Stimulated activated CD4-positive, alpha-beta T cell treated with anti-CD3 and anti-CD28 coated beads, TNF-alpha, amount 100 ng/mL, for 48 hours (primary cell): ENCODE measurements at places on chromosomes 6 and 20.

- DNase-seq, result no peak
These were observed 1170.0 kb upstream of the CITED2 start for GRCh38 chr6:140544431-140544830.

- no peak for DNase-seq
These were observed 170.4 kb downstream of the HTR1B start for GRCh38 chr6:77292564-77293546.

DNA sequence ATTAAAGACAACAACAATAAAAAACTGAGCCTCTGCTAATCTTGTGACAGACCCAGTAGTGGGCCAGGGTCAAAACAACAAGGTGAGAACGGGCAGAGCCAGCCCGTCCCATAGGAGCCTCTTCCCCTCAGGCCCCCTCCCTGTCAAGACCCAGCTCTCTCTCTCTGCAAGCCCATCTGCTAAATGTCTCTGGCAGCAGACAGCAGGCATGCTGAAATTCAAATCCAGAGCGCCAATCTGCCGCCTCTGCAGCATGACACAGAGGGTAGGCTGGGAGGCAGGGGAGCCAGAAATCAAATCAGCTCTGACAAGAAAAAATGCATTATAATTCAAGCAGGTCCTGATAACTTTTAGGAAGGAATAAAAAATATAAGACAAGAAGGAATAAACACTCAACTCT, 26.3 kb downstream of the METTL24 start:
- DNase-seq, result no peak

DNA sequence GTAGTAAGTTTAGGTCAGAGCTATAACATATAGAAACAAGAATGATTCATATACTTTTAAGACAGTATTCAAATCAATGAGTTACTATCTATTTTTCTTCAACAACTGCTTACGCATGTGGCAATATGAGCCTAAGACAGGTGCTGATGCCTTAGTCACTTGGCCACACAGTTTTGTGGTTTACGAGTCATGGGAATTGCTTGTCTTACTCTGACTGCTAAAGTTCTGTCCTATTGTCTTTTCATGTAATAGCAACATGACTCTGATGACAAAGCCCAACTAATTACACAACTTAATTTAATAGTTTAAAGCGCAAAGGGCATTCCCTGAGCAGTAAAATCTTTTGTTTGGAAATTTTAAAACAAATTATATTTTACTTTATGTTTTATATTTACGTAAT, 159.3 kb upstream of the CENPW start:
- peak; percentile 3 for DNase-seq

DNA sequence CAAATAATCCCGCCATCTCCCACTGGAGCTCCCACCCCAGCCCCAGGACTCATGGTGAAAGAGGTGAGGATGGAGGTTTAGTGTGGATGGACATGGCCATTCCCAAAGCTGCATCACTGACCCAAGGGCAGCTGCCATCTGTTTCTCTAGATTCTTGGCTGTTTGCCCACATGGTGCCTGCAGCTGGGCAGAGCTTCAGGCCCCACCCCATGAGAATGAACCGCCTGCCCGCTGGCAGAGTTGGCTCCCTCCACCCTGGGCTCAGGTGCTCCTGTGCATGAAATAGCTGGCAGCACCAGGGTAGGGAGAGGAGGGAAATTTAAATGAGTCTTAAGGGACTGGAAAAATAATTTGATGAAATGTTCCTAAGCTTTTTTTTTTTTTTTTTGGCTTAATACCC, 17.4 kb downstream of the SCML4 start:
- DNase-seq, result no peak

DNA sequence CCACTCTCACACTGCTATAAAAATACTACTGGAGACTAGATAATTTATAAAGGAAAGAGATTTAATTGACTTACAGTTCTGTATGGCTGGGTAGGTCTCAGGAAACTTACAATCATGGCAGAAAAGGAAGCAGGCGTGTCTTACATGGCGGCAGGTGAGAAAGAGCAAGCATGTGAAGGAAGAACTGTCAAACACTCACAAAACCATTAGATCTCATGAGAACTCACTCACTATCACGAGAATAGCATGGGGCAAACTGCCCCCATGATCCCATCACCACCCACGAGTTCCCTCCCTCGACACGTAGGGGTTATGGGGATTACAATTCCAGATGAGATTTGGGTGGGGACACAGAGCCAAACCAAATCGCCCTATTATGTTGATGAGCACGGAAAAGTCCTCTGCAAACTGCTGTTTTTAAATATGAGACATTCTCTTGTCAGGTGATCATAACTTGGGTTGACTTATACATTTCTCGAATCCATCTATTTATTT, 133.5 kb downstream of the AIG1 start:
- DNase-seq, result no peak

DNA sequence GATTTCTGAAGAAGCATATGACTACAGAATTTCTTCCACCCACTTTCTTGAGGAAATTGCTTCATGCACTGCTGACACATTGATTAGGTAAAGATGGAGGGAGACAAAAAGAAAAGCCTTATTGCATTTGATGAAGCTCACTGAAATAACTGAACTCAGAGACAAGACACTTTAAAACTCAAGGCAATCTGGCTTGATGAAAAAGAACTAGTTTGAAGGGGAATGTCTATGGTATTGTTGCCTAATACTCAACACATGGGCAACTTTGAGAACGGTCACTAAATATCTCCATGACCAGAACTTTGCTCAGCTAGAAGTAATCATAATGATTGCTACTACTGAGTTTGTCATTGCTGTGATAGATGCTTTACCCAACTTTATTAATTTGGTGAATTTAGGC, 38.1 kb downstream of the HTR1B start:
- DNase-seq, result no peak

- DNase-seq, result no peak
These were observed 71.1 kb downstream of the SLC22A23 start for GRCh38 chr6:3385660-3386151.

DNA sequence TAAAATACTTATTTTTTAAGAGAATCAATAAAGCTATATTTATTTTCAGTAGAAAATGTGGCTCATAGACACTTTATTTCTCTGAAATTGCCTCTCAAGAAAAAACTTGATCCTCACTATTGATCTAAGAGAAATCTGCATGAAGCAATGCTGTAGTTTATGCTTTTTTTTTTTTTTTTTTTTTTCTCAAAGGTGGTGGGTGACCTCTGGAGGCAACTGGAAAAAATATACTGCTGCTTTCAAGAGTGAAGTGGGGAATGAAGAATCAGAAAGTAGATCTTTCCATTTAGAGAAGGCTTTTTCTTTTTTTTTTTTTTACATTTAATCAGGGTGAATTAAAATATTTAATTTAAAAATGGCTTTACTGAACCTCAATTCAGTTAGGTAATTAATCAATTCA, 169.3 kb downstream of the SLC16A10 start:
- no peak for DNase-seq

- DNase-seq, result no peak
These were observed 49.9 kb downstream of the PPP1R16B start for GRCh38 chr20:38855356-38855755.

DNA sequence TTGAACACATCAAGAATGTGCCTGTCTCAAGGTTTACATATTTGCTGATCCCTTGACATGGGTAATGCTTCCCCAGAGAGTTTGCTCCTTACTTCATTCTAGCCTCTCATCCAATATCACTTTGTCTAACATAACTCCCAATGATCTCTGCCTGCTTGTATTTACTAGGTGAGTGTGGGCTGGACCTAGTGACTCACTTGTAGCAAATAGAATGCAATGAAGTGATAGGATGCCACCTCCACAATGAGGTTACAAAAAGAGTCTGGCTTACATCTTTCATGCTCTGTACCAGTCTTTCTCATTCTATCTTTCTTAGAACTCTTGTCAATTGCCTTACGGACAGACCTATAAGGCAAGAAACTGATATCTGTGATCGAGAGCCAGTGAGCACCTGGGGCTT, 44.9 kb upstream of the TMEM200A start:
- no peak for DNase-seq

DNA sequence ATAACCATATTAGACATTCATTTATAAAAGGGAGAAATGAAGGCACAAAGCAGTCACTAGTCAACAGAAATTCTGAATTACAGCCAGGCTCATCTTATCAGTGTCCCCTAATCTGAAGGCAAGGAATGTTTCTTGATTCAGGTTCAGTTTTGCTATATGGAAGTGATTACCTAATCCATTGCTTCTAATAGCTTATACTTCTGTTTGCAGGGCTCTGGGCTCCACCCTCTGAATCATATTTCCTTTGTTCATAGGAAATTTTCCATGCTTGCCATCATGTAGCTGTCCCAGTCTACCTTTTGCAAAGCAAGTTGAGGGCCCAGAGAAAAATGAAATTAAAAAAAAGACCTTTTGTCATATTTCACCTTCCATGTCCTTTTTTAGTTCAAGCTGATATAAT, 96.0 kb downstream of the LCA5 start:
- no peak for DNase-seq

GRCh38 chr20:16018881-16019280, 554.4 kb downstream of the KIF16B start:
- no peak for DNase-seq

DNA sequence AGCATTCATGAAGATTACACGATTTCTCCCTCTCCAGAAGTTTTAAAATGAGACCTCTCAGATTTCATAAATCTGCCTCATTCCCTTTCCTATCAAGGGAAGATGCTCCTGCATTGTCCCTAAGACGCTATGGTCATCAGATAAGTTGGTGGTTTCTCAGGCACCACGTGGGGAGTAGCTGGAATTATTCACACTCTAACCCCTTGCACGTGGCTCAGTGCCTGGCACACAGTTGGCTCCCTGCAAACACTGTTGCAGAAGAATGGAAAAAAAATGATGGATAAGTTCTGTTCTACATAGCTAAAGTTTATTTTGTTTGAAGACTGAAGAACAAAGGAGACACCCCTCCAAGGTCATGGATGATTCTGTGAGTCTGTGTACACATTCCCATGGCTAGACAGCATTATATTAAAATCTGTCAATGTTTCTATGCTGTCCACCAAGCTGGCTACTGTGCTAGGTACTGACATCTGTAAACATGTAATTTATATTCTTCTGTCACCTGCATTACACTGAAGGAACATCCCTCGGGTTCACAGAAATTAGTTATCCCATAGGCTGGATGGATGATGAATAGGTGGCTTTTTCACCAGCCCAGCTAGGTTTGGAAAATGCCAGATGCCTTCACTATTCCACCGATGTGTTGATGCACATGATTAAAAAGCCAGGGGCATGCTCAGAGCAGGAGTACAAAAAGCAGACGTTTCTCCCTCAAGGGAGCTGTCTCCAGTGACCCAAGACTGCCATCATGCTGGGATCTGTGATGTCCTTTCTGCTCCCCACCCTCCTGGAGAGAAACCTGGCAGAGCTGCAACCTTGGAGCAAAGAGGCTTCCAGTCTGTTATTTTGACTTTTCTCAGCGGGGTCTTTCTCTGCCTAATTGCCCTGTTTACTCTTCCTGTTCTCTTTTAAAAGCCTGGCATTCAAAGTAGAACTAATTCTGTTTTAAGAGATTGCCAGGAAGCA, 610.5 kb downstream of the UTRN start:
- no peak for DNase-seq

DNA sequence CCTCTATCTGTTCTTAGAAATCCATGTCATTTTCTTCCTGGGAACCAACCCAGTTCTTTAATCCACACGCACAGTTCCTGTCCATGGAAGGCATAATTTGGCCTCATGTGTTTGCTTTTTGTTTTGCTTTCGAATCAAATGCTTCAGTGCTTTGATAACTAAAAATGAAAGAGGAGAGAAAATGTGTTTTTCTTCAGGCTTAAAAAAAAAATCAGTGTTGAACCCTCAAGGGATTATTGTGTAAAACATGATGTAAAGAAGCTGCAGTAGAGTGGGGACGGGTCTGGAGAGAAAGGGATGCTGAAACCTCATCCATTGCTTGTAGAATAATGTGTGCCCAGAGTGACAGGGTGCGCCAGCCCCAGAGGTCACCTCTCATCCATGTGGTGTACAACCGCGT, 197.5 kb upstream of the JARID2 start:
- no peak for DNase-seq

GRCh38 chr6:4751823-4752464, 24.3 kb upstream of the CDYL start:
- no peak for DNase-seq

- no peak for DNase-seq
These were observed 119.4 kb downstream of the SASH1 start for GRCh38 chr6:148461986-148462577.

DNA sequence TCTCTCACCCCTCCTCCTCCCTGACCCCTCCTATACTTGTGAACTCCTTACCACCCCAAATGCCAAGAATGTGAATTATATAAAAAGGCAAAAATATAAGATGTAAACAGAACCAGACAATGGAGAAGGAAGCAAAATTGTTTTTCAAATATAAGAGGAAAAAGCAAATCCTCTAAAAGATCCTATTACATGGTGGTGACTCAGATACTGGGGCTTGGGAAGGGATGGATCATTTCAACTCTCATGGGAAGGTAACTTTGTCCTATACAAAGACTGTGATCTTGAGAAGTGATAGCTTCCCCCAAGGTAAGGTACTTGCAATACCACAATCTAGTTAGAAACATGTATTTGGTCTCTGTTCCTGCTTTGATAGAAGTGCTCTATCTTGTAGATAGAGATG, 24.6 kb upstream of the TNFRSF21 start:
- DNase-seq, result no peak

DNA sequence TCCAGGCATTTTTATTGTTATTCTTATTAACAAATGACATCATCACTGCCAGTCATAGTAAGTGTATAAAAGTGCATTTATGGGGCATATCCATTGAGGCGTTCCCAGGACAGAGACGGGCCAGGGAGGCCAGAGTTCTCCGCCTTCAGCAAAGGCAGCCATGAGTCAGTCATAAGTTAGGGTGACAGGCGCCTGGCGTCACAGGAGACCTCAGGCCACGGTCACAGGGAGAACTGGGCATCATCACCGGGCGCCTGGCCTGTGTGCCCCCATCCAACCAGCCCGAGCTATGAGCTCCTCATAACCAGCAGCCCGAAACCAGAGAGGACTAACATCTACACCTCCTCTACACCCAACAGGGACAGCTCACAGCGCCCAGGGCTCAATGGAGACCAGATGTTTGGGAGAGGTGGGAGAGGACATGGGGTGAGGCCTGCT, 259.2 kb downstream of the DLL1 start:
- no peak for DNase-seq

- DNase-seq, result no peak
These were observed 650 bp upstream of the CASP8AP2 start for GRCh38 chr6:89828988-89829471.

GRCh38 chr6:34178357-34179105, 32.6 kb upstream of the GRM4 start:
- no peak for DNase-seq
